ENCODE measurements at places on chromosomes 11 and 22.

- no peak for DNase-seq
Observed at GRCh38 chr11:92839450-92839849, 130.0 kb upstream of the MTNR1B start.

GRCh38 chr11:65430406-65431217 lies 8.0 kb downstream of the NEAT1 start:
- no peak for DNase-seq

- DNase-seq = no peak
Observed at GRCh38 chr11:33307984-33308383, 50.8 kb downstream of the HIPK3 start.

DNA sequence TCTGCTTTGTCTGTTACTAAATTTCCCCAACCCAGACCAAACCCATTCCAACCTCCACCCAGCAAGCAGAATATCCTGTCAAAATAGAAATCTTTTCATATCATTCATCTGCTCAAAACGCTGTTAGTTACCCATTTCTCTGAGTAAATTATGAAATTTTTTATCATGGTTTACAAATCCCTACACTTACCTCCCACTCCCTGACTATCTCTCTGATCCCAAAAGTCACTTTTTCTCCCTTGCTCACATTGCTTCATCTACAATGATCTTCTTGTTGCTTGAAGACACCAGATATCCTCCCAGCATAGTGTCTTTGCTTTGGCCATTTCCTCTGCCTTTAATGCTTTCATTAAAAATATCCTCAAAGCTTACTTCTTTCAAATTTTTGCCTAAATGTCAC lies 195.5 kb upstream of the CTSC start:
- DNase-seq = no peak

GRCh38 chr11:117912497-117912896 lies 16.7 kb downstream of the TMPRSS13 start:
- no peak for DNase-seq

DNA sequence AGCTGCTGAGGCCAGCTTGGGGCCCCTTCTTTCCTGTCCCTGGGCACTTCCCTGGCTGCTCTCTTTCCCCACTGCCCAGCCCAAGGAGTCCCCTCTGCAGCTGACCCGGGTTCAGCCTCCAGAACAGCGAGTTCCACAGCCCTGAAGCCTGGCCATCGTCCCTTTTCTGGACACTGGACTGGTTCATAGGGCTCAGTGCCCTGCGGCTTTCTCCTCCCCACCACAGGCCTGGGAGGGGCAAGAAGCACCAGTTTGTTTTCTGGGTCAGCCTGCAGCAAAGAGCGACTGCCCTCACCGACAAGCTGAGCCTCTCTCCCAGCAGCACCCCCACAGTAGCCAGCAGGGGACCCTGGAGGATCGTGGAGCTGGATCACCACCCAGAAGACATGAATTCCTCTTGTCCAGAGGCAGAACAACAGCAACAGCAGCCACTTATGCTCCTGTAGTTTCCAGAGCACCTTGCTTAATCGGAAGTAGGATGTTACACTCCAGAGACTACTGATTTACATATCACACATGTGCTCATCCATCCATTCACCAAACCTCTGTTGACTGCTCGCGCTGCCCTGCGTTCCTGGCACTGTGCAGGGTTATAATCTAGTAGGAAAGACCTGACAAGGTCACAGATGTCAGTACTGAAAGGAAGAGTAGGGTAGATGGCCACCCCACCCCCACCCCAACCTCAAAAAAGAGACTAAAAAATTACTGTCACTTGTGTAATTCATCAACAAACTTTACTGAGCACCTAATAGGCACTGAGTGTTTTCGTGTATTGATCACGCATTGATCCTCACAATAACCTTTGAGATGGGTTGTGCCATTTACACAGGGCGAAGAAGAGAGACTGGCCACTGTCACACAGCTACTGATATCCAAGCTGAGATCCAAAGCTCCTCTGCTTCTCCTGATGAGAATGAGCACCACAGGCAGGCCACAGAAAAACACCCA lies 13.0 kb upstream of the CXCR5 start:
- DNase-seq = no peak

- DNase-seq = no peak
Observed at GRCh38 chr11:110298301-110298765, 1.9 kb upstream of the RDX start.

All from smooth muscle cell of the brain vasculature (primary cell).